Gastroesophageal sphincter (tissue), 4 donors: ENCODE measurements at places on chromosomes 5 and 9.

DNA sequence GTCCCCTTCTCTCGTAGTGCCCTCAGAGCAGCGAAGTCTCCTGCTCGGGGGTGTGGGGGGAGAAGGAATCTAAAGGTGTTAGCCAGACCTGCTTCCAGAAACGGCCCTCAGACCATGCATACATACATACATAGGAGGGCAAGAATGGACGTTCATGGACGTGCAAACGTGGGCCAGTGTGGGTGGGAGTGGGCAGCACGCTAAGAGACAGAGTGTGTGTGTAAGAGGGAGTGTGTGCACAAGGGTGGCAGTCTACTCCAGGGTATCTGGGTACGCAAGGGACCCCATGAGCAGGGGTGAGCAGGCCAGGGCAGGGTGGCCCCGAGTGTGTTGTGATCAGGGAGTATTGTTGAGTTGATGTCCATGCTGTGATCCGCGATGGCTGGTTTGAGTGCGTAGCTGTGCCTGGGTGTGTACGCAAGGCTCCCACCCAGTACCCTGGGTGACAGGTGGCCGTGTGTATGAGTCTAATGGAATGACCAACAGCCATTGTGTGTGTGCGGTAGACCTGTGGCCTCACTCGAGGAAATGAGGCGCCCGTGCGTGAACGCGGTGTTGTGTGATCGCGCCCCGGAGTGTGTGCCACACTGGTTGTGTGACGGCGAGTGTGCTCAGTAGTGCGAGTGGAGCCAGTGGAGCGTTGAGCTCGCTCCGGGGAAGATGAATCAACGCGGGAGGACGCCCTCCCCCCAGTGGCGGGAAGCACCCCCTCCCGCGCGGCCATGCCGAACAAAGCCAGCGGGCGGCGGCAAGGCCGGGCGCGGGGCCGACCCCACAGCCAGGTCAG, 826 bp downstream of the GPRIN1 start:
- no peak for ATAC-seq

GRCh38 chr9:136947028-136947891, 2.2 kb downstream of the C8G start:
- ATAC-seq = no peak

DNA sequence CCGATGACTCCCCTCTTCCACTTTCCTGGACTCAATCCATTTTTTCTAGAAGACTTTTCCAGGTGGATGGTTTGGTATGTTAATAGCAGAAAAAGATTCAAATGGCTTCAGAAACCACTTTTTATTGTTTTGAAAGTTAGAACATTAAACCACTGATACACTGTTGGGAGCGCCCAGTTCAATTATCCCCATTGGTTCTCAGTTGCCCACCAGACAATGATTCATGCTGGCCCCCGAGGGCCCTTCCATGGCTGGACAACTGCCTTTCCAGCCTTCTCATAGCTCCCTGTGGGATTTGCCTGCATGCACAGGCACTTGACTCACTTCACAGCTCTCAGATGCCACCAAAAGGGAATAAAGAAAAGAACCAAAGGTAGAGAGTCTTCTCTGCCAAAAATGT, 21.3 kb upstream of the ANKRD34B start:
- no peak for ATAC-seq

DNA sequence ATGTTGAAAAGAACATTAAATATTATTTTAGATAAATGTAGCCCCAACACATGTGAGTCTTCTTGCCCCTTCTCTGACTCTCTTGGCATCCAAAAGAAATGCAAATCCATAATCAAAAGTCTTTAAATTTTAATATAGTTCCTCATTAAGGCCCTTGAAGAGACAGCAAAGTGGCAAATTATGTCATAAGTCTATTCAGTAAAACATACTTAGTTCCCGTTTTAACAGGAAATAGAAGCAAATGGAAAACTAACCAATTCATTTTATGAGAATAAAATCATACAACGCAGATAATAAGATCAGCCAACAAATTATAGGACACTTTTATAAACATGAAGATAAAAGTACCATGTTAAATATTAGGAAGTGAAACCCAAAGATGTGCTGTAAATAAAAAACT, 20.1 kb upstream of the IFNB1 start:
- ATAC-seq = no peak

- no peak for ATAC-seq
Measured at GRCh38 chr9:13428766-13429165, 149.3 kb upstream of the MPDZ start.

GRCh38 chr5:133256276-133256675, 204.5 kb downstream of the HSPA4 start:
- ATAC-seq = no peak

- no peak for ATAC-seq
Measured at GRCh38 chr9:97768746-97769145, 71.6 kb upstream of the XPA start.

DNA sequence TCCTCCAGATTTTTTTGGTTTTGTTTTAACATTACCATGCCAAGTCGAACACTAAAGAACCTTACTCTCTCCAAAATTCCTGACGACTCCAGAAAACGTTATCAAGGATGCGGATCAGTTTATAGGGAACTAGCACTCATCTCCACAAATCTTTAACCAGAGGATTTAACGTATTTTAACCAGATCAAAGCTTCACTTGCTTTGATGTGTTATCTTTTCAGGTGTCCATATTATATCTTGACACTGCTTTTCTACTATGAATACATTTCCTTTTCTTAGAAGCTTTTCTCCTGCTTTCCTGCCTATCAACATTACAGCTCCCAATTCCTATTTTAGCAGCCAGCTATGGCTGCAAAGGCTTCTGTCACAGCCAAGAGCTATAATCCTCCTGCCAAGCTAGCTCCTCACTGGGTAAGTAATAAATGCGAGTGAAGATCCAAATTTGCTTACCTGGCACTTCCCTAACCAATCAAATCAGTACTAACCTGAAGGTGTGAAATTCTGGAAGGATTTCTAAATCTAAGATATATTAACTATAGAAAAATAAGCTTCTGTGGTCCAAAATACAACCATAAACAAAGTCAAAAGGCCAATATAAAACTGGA, 60.2 kb downstream of the CDC14B start:
- no peak for ATAC-seq

DNA sequence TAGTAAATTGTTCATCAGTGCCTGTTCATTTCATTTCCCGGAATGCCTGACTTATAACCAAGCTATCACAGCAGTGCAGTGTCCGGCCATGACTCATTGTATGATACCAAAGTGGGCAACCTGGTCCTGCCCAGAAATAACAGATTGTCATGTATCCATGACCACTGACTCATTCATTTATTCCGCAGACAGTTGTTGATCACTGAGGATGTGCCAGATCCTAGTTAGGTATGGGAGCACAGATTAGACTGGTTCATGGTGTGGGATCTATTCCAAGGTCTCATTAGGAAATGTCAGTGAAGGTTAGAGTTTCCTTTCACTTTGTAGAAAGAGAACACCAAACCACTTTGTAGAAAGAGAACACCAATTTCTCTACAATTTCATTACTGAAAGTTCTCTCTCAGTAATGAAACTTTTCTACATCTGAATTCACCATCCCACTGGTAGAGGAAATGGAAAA, 8.7 kb downstream of the NREP start:
- ATAC-seq = peak; percentile 67

- ATAC-seq = no peak
Measured at GRCh38 chr5:34690898-34691297, 34.8 kb downstream of the RAI14 start.

DNA sequence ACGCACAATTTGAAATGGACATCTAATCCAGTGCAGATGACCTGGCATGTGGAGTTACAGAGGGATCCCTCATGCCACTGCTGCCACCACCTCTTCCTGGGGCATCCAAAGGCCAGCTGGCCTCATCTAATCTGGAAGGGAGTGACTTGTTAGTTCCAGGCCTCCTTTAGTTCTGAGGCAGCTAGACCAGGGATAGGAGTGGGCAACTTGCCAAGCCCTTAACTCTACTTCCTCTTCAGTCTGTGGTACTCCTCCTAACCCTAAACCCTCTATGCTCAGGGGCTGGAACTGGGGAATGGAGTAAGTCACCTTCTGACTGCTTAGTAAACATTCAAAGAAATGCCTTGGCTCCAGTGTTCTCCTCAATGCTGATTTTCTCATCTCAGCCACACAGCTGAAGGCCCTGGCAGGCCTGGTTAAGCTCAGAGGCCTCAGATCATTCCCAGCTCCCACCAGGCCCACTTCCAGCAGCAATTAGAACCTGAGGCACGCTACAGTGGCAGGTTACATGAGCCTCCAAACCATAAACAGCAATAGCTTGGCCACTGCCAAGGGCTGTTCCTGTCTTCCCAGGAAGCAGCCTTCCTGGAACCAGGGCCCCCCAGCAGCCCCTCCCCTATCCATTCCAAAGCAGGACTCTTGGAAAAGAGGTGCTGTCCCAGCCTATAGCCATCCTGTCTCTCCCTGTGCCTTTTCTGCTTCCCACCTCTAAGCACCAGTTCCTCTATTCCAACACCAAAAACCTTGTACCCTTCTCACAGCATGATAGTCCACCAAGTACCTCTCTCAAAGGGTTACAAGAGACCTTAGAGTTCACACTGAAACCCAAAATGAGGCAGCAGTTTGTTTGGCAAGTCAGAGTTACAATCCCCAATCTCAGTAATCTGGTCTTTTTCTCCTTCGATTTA, 2.0 kb downstream of the EIF4EBP3 start:
- ATAC-seq = peak; percentile 16

DNA sequence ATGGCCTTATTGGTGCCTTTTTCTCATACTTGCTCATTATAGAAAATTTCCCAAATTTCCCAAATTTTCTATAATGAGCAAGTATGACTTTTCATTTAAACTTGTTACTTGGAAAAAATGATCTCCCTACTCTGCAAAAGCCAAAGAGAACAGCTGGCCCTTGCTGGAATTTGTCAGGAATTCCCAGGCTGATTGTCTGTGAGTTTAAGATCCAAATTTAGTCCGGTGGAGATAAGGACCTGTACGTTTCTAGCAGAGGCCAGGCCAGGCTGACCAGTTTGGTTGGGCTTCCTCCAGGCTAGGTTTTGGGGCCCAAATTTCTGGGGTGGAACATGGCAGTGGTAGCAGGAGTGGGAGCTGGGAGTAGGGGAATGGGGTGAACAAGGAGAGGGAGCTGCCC, 51.9 kb downstream of the NEURL1B start:
- ATAC-seq = no peak

DNA sequence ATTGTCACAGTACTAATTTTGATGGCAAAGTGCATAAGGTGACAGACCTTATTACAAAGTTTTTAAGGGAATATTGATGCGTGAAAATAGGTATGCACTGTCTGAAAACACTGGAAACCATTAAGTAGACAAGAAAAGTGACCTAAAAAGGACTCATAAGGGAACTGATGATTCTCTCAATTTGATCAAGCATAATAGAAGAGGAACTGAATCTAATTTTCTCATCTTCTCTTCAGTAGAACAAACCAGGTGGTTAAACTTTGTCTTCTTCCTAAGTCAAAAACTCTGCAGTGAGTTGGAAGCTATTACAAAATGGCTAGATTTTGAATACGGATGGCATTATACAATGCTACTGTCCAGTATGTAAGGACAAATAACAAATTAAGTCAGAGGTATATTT, 53.4 kb downstream of the RNF145 start:
- no peak for ATAC-seq

- ATAC-seq = no peak
Measured at GRCh38 chr9:138013836-138014562, 136.4 kb downstream of the CACNA1B start.

DNA sequence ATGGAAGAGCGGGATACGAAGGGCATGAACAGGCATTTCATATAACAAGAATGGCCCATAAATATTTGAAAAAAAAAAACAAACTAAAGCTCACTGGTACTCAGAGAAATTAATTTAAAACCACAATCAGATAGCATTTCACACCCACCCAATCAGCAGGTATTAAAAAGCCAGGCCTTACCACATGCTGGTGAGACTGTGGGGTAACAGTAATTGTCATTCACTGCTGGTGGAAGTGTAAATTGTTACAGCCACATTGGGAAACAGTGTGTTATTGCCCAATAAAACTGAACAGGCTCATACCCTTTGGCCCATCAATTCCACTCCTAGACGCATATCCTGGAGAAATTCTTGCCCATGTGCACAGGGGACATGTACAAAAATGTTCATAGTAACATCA, 66.0 kb downstream of the PLAC8L1 start:
- ATAC-seq = no peak

DNA sequence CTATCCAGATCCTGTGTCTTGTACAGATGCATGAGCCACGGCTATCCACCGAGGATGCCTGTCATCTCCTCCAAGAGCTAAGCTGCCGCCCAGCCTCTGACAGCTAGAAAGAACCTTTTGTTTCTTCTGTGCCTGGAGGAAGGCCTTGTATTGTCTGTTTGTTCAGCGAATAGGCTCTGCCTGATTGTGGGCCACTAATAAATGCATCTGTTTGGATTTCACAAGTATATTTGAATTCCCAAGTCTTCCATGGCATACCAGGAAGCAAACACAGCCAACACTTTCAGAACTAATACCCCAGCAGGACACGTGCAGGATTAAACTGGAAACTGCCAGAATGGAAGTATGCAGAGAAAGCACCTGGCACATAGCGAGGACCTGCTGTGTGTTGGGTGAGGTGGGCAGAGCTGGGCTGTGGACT, 92.7 kb upstream of the NEURL1B start:
- peak; percentile 24 for ATAC-seq

DNA sequence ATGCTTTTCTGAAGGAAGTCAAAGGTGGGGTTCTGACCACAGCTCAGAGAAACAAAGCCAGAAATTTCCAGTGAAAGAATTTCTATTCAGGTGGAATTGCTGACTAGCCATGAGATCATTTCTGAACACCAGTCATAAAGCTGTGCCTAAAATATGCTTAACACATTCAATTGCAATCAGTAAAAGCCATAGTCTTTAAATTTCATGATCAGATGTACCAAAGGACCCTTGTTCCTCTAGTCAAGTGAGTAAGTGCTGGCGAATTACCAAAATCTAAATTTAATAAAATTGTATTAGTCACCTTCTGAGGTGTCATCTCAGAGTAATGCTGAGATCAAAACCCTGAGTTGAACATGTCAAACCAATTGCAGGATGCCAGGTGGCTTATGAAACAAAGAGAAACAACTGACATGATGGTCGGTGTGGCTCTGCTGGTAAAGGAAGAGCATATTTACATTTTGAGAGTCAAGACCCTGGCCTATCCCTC, 334.2 kb upstream of the CCNH start:
- ATAC-seq = no peak

GRCh38 chr9:109477258-109478050, 20.7 kb downstream of the PTPN3 start:
- no peak for ATAC-seq

DNA sequence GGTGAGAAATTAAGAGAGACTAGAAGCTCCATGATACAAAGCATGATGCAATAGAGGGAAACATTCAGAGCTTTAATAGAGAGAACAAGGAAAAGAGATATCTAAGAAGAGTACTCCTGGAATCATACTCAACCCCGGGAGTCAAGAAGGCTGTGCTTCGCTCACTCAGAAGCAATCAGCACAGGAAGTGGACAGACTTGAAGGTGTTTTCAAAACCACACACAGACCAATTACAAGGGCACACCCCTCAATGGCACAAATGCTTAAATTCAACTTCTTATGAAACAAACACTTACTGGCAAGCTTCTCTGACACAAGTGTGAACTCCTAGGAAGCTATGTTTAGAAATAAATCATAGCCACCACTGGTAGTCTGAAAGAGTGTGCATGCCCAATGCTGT, 462.3 kb downstream of the GABRG2 start:
- ATAC-seq = no peak

GRCh38 chr5:34496701-34497469, 159.2 kb upstream of the RAI14 start:
- ATAC-seq = peak; percentile 50
